ENCODE measurements at places on chromosomes 1 and 21.

- no peak for DNase-seq
Observed at GRCh38 chr1:165055581-165055980, 300.9 kb downstream of the LMX1A start.

DNA sequence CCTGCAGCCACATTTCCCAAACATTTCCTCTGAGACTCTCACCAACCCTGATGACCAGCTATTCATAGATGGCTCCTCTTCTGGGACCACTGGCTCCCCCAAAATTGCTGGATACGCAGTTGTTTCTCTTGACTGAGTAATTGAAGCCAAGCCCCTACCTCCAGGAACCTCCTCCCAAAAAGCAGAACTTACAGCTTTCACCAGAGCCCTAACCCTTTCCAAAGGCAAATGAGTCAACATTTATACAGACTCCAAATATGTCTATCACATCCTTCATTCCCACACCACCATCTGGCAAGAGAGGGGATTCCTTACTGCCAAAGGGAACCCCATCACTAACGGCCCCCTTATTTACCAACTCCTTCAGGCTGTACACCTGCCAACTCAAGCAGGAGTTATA is 20.3 kb upstream of the CA6 start:
- DNase-seq: no peak

GRCh38 chr1:46529031-46529630 is 22.3 kb downstream of the KNCN start:
- peak; percentile 96 for DNase-seq

- DNase-seq: no peak
Observed at GRCh38 chr1:245876586-245876985, 630.5 kb downstream of the SMYD3 start.

DNA sequence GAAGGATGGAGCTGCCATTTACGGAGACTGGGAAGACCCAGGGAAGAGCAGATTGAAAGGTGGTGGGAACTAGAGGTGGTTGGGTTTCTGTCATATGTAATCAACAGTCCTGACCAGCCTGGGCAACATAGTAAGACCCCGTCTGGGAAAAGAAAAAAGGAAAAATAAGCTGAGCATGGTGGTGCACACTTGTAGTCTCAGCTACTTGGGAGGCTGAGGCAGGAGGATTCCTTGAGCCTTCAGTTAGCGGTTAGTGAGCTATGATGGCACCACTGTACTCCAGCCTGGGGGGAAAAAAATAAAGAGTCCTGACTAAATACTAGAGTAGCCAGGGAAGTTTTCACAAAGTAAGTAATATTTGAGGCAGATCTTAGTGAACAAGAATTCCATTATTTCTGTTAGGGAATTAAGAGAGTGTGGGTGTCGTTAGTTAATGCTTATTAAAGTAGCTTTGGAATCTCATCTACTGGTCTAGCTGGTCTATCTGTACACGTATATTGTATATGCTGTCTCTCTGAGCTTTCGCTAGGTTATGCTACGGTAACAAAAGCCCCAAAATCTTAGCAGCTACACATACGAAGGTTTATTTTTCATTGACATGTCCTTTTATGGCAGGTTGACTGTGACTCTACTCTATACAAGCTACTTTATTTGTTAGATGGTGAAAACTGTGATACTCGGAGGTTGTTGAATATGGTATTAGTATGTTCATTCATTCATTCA is 4.4 kb downstream of the NBPF1 start:
- no peak for DNase-seq

DNA sequence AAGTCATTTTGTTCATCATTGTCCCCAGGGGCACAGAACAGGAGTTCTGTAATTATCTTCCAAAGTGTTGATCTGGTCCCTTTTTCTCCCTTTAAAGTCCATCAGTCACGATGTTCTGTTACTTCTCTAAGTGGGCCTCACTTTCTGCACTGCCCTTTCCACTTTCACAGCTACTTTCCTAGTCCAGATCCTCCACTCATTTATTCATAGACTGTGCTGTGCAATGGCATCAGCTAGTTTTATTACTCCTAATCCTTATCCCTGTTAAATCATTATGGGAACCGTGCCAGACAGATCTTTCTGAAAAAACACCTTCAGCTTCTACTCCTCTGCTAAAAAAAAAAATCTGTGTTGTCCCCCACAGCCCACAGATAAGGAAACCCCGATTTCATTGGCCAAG is 64.0 kb upstream of the BCL10 start:
- DNase-seq: peak; percentile 74

DNA sequence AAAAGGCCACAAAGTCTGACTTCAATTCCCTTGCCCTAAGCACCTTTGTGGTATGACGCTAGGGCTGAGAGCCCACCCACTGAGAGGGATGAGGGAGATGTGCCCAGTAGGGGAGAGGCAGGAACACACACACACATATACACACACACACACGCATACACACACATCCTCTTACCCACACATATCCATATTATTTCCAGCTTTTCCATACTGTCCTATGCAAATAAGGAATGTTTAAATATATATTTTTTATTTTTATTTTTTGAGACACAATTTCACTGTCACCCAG is 3.0 kb downstream of the RAB25 start:
- DNase-seq: no peak

- no peak for DNase-seq
Observed at GRCh38 chr1:228074954-228075730, 7.4 kb upstream of the ARF1 start.

- no peak for DNase-seq
Observed at GRCh38 chr1:78743626-78744025, 94.0 kb downstream of the IFI44 start.

DNA sequence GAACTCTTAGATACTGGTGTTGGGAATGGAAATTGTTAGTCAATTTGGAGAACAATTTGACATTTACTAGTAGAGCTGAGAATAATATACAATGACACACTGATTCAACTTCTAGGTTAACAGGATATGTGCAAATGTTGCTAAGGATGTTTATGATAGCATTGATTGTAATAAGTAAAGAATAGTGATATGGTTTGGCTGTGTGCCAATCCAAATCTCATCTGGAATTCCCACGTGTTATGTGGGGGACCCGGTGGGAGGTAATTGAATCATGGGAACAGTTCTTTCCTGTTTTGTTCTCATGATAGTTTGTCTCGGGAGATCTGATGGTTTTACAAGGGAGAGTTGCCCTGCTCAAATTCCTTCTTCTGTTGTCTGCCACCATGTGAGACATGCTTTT is 302.4 kb upstream of the TMPRSS15 start:
- DNase-seq: no peak

- no peak for DNase-seq
Observed at GRCh38 chr1:55542901-55543504, 327.8 kb upstream of the USP24 start.

DNA sequence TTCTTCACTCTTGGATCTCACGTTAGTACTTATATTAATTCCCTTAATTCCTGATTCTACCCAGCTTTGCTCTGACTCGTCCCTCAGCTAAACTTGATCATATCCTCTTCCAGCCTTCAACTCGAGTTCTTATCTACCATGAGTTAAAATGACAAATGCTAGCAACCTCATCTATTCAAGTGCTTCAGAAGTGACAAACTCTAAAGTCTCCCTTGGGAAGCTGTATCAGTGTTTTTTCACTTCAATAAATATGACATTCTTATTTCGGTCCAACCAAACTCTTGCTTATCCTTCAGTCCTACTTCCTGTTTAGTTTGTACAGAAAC is 75.3 kb downstream of the FOXJ3 start:
- DNase-seq: no peak

GRCh38 chr1:114833421-114833820 is 21.2 kb upstream of the SYCP1 start:
- no peak for DNase-seq

- no peak for DNase-seq
Observed at GRCh38 chr1:30411206-30411605, 312.2 kb downstream of the MATN1 start.

GRCh38 chr1:235783148-235783776 is 83.4 kb downstream of the LYST start:
- peak; percentile 76 for DNase-seq

GRCh38 chr1:27561124-27561899 is 42.6 kb downstream of the AHDC1 start:
- DNase-seq: no peak

- DNase-seq: no peak
Observed at GRCh38 chr1:16189921-16190621, 22.4 kb downstream of the ARHGEF19 start.

GRCh38 chr1:236284291-236284721 is 2.5 kb upstream of the ERO1B start:
- DNase-seq: no peak

DNA sequence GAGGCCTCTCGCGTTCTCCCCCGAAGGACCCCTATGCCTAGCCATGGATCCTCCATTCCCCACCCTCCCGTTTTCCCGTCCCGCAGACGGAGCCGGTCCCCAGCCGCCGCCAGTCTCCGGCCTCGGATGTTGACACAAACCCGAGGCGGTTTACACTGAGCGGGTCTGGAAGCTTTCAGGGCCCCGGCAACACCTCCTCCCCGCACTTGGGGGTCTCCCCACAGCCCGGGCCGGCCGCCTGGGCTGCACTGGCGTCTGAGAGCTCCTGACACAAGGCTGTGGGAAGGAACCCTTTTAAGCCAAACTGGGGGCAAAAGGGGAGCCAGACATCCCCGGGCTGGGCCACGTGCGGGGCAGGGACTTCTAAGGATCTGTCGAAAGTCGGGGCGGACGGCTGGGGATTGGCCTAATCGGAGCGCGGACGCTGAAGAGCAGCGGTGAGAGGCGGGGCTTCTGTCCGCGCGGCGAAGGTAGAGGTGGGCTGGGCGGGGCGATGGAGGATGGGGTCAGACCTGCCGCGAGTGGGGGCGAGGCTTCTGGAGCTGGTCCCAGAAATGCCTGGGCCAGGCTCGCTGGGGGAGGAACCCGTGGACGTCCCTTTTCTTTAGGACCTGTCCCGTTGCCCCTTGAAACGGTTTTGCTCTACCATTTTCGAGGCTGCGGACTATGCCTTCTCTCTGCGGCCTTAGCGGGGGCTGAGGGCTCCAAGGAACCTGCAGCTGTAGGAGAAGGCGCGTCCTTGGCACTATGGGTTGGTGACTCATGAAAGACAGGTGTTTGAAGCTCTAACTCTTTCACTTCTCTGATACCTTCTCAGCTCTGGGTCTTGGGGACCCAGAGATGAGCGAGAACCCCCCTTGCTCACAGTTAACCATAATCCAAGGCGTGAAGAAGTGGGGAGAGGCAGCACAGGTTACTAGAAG is 1.2 kb upstream of the HPCAL4 start:
- DNase-seq: peak; percentile 66

DNA sequence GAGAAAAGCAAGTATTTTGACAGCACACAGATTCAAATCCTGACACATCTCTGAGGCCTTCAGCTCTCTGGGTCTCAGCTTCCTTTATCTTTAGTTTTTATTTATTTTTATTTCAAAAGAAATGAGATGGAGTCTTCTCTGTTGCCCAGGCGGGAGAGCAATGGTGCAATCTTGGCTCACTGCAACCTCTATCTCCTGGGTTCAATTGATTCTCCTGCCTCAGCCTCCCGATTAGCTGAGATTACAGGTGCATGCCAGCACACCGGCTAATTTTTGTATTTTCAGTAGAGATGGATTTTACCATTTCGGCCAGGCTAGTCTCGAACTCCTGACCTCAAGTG is 19.1 kb upstream of the ATP2B4 start:
- no peak for DNase-seq

- DNase-seq: no peak
Observed at GRCh38 chr1:75423136-75423535, 187.8 kb downstream of the SLC44A5 start.

GRCh38 chr21:33643658-33644311 is 1.5 kb downstream of the ITSN1 start:
- DNase-seq: peak; percentile 64

DNA sequence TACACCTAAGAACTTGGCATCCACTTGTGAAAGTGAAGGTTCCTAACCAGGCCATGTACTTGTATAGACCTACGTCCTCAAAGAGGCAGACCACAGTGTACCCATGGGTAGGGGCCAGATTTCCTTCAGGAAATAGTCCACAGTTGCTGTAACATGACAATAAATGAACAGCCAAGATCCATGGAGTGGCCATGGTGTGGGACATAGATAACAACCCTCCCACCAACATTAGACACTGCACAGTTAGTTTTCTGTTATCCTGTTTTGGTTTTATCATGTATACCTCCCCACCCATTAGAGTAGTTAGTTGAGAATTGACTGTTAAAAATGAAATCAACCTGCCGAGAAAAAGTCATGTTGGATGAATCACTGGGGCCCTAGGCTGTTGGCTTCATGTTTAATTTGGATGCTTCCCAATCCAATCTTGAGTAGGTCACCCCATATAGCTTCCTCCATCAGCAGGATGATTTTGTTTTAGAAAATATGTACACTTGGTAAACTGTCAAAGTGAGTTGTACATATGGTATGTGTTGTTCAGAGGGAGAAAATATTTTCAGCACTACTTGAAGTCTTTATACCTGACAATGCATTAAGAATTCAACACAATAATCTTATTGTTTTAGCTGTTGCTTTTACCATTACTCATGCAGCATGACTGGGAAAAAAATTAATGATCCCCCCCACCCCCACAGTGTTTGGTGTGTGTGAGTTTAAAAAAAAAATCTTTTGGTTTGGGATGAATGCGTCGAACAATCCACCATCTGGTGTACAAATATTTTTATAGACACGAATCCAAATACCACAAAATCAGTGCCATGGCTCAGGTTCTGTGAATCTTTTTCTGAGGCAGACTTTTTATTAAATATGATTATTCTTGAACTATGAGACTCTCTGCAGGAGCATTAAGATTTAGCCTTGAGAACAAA is 88.3 kb upstream of the ARHGAP29 start:
- no peak for DNase-seq

GRCh38 chr1:237226177-237226944 is 184.4 kb downstream of the RYR2 start:
- no peak for DNase-seq

- peak; percentile 39 for DNase-seq
Observed at GRCh38 chr1:117058810-117059209, 1.3 kb upstream of the TTF2 start.

DNA sequence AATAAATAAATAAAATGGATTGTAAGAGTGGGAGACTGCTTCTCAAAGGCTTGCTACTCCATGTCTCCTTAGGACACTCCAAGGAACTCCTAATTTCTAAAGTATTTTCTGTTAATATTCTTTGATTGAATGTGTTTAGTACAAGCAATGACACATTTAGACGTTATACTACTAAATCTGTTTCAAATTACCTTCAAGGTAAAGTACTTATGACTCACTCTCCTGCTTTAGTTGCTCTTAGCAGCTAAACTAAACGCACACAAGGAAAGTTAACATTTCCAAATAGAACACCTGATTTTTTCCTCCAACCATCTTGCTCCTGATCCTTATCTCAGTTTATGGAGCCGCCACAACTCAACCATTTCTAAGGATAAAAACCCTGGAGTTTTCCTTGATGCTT is 969.8 kb upstream of the ADGRL4 start:
- no peak for DNase-seq

Measured in NCI-H82 (cell line).